ENCODE measurements at places on chromosomes 6 and 20.

GRCh38 chr6:2103765-2104523, 141.5 kb downstream of the GMDS start:
- no peak for DNase-seq

GRCh38 chr20:62686869-62687830, 21.5 kb upstream of the NTSR1 start:
- DNase-seq: no peak

DNA sequence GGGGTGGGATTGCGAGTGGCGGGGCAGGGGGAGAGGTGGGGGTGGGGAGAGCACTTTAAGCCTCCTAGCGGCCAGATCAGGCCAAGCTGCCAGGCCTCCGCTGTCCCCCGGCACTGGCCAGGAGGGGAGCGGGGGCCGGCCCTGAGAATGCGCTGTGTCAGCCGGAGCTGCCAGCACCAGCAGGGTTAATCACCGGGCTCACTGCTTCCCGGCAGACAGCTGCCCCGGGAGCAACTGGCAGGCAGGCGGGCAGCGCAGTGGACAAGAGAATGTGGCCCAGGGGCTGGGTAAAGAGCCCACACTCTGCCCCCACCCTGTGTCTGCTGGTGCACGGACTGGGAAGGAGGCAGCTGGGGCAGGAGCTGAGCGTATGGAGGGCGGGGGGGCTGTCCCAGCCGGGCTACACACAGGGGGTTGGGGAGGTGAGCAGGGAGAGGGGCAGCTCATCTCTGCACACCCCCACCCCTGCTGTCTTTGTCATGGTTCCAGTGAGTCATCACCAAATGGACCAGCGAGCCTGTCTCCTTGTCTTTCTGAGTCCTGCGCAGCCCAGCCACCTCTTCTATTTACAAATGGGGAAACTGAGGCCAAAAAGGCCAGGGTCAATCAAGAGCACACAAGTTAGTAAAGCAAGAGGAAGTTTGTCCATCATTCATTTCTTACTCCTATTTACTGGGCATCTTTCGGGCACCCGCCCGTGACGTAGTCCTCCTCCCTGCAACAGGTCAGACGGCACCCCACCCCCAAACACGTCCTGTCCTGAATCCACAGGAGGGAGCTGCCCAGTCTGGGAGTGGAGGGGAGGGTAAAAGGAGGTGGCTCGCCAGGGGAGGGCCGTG, 2.1 kb upstream of the LAMA5 start:
- no peak for DNase-seq

GRCh38 chr6:124056407-124057334, 253.0 kb downstream of the NKAIN2 start:
- DNase-seq: no peak

DNA sequence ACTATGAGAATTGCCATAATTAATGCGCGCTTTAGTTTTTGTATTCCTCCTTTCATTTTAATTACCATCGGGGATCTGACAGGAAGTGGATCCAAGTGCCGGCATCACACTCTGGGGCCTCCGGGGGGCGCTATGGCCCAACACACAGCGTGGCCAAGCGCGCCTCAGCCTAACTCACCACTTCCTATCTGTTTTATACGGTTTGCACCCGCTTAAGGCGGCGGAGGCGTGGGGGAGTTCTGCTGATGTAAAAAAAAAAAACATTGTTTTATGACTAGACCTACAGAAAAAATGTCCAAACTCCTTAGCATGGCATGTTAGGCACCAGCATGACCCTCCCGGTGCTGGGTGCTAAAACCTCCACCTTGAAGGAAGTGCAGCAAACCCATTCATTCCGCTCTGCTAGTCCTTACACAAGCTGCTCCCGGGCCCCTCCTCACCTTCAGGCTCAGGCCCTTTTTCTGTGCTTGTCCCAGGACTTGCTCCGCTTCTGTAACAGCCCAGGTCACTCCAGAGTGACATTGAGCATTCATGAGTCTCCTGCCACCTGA, 4.5 kb upstream of the EBF4 start:
- DNase-seq: peak; percentile 3

DNA sequence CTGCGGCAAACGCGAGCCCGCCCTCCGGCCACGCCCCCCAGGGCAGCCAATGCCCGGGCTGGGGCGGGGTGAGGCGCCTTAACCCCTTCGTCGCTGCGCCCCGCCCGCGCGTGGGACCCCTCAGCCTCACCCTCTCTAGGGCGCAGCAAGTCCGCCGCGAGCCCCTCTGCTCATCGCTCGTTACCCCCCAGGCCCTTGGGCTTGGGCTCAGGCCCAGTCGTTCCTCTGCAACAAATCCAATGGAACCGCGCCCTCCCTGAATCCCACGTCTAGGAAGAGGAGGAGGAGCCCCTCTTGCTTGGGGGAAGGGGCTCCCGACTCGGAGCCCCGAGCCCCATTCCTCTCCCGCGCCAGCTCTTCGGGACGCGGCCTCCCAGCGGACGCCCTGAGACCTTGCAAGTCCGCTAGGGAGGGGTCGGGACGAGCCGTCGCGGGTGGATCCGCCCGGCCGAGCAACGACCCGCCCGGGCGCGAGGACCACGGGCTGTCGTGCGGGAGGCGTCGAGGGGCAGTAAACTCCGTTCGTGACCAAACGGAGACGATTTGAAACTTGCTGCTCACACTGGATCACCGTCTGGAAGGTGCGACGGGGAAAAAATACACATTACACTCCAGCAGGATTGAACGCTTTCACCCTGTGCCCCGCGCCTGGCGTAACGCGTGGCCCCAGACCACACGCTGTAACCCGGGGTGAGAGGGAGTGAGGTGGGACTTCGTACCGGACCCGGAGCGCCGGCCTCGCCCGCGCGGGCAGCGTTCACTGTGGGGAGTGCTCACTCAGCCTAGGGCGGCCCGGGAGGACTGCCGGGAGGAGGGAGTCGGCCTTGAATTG, 477 bp upstream of the LZTS3 start:
- no peak for DNase-seq

DNA sequence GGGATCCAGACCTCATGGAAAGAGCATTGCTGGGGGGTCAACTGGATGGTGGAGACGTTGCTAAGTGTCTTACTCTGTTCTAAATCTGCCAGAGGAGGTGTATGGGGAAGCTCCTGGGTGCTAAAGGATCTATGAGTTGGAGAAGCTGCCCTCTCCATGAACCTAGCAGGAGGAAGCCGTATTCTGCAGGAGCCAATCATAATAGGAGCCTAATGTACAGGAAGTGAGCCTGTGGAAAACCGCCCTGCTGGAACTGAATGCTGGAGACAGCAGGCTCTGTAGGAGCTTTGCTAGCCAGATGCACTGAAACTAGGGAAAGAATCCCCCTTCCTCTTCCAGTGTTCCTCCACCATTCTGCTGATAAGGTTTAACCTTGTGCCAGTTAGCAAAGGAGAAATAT, 10.9 kb downstream of the CASP8AP2 start:
- DNase-seq: no peak

GRCh38 chr6:105664931-105665330, 262.0 kb upstream of the PREP start:
- DNase-seq: no peak

DNA sequence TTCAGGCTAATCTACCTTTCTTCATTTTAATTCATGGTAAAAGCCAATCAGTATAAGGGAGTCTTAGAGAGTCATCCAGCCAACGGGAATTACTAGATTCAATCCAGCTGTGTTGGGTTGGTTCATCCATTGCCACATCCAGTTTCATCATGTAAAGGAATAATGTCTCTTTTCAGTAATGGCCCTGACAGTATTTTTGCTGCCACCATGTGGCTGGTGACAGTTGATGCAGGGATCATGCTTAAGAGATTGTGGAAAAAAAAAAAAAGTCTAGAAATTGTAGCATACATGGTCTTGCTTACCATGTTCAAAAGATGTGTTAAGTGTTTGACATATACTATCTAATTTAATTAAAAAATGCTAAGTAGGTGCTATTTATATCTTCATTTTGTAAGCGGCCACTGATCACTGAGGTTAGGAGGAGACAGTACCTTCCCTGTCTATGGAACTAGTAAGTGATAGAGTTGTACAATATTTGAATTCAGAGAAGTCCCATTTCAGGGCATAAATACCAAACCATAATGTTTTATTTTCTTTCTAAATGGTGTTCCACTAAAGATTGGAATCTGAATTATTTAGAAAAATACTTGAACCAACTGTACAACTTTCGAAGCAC, 135.9 kb downstream of the KHDRBS2 start:
- DNase-seq: no peak

DNA sequence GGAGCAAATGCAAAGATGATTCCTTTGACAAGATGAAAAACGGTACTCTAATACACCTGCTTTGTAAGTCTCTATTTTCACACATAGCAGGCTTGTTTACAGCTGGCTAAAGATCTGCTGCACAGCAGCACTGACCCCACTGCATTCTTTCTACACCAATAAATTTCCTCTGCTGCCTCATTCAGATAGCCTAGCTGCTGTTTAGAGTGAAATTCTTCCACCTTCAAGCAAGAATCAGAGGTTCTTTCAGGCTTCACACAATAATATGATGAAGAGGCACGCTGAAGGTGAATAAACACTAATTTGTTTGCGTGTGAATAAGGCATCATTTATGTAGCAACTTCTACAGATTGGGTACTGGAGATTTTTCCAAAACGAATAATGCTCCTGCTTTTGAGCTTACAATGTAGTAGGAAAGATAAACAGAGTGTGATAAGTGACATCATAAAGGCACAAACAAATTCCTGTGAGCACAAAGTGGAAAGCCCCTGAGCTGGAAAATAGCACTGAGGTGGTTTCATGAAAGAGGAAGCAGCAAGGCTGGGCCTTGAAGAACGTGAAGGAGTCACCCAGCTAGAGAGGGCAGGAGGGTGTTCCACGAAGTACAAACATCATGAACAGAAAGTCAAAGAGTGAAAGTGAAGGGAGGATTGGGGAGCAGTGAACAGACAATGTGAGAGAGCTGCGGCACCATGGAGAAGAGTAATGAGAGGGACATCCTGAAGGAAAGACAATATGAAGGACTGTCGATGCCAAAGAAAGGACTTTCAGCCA, 543.4 kb downstream of the CD83 start:
- DNase-seq: peak; percentile 19

DNA sequence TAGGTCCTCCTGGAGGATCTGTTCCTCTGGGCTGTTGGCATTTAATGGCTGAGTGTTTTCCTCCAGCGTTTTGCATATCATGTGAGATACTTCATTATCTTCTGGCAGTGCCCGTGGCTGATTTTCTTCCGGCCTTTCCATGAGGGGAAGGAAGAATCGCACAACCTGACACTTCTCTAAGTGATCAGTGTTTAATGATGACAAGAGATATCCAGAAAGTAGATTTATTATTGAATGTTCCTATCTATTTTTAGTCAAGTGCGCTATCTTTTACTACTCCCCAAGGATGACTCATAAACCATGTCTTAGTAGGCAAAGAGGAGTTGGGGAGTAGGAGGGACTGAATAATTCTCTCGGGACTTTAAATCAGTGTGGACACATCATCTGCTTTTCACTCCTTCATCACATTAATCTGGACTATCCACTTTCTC, 149.7 kb downstream of the PLCB4 start:
- DNase-seq: peak; percentile 29

GRCh38 chr20:41879123-41879522, 260.9 kb upstream of the CHD6 start:
- no peak for DNase-seq

DNA sequence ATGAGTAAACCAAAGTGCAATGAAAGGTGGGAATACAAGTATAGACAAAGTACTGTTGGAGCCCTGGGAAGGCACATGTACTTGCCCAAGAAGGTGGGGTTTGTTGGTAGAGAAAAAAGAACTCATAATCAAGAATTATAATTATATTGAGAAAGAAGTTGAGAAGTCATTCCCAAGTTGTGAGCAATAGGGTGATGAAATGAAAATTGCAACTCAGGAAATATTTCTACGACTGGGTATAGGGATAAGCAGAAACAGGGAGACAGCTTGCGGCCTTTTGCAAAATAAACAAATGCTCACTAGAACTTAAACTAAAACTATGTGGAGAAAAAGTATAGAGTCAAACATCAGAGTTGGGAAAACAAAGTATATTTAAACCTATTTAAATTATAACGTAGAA, 250.7 kb upstream of the FAM83B start:
- DNase-seq: peak; percentile 49

DNA sequence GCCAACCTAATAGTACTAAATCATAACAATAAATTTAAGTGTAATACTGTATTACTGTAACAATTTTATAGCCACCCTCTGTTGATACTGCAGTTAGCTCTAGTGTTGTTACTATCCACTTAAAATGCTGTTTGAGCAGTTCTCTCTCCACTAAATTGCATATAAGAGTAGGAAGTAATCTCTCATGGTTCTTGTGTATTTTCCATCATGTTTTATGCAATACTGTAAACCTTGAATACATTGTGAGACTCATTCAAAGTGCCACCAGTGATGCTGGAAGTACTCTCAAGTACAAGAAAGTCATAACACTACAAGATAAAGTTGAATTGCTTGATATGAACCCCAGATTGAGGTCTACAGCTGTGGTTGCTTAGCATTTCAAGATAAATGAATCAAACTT, 65.5 kb downstream of the WASF1 start:
- no peak for DNase-seq

- DNase-seq: peak; percentile 21
These were observed 41.7 kb upstream of the FAM135A start for GRCh38 chr6:70371454-70372105.

GRCh38 chr20:44707018-44707579, 8.1 kb upstream of the CCN5 start:
- no peak for DNase-seq

DNA sequence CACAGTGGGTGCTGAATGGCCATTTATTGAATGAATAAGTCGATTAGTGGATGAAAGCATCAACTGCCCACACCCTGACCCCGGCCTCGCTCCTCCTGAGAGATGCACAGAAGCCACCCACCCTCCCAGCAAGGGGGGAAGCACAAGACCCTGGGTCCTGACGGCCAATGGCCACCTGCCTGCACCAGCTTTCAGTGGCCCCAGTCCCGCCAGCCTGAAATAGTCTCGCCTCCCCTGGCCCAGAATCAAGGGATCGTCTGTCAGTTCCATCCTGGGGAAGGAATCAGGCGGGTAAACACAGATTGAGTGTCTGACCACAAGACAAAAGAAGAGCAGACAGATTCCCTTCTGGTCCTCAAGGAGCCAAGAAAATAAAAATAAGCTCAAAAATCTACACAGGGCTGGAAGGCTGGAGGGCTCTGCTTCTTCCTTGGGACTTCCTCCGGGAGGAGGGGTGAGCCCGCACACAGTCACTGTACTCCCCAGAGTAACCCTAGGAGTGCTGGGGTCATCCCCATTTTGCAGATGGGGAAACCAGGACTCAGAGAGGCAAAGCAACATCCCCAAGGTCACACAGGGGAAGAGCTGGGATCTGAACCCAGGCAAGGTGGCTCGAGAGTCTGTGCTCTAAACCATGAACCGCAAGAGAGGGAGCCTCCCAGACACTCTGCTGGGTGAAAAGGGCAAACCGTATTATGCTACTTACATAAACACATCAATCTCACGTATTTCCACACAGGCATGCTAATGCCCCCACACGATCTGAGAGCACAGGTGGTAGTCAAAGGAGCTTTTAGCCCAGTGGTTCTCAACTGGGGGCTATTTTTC, 7.8 kb downstream of the PREX1 start:
- DNase-seq: no peak

DNA sequence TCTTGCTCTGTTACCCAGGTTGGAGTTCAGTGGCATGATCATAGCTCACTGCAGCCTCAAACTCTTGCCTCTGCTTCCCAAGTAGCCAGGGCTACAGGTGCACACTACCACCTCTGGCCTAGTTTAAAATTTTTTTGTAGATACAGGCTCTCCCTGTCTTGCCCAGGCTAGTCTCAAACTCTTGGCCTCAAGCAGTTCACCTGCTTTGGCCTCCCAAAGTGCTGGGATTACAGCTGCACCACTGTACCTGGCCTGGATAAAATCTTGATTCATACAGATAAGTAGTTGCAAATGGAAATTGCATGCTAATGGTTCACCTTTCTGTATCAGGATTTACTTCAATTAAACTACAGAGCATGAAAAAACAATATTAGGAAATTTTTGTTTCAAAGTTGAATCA, 4.2 kb downstream of the CD2AP start:
- no peak for DNase-seq
